ENCODE measurements at places on chromosomes 13 and 19.

- no peak for DNase-seq
Measured at GRCh38 chr13:112896736-112897602, 72.0 kb upstream of the MCF2L start.

- no peak for DNase-seq
Measured at GRCh38 chr19:10784257-10784656, 51.8 kb downstream of the TMED1 start.

DNA sequence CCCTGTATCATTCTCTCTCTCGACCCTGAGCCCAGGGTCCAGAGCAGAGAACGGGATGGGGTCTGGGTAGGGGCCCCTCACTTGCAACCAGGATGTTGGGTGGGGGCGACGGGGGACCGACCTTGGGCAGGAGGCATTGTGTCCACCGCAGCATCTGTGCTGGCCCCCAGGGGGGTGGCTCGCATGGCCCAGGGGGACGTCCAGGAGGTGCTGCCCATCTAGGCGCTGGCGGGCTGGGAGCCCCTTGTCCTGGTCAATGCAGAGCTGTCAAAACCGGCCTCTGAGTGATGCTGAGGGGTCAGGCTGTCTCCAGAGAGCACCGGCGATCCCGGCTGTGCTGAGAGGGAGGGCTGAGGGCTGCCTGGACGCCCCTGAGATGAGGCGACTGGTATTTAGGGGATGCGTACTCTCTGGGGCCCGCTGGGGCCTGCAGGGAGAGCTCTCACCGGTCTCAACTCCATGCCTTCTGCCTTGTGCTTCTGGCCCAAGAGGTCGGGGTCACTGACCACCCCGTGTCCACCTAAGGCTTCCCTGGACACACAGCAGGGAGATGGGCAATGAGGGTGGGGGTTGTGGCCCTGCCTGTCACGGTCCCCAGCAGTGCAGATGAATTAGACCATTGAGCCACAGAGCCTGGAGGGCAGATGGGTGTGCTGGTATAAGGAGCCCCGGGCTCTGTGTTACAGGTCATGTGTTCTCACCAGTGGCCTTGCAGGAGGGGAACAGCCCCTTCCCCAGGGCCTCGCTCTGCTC lies 8.6 kb downstream of the RPS9 start:
- DNase-seq = no peak

- peak; percentile 20 for DNase-seq
Measured at GRCh38 chr19:28502879-28503734, 709.8 kb downstream of the UQCRFS1 start.

- no peak for DNase-seq
Measured at GRCh38 chr13:107450931-107451330, 764.4 kb downstream of the LIG4 start.

DNA sequence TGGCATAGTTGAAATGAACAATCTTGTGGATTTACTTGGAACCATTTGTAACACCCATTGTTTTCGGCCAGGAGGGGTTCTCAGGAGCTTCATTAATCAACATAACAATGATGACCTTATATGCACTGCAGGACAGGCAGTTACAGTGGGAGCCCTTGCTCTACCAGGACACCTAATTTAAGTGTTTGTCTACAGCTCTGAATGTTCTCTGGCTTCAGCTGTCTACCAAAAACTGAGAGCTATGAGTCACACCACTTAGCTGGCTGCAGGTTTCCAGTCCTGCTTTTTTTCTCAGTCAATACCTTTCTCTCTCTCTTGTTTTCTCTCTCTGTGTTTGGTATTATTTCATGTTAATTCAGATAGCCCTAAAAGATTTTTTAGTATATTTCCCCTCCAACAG lies 105.4 kb upstream of the MBNL2 start:
- peak; percentile 57 for DNase-seq

DNA sequence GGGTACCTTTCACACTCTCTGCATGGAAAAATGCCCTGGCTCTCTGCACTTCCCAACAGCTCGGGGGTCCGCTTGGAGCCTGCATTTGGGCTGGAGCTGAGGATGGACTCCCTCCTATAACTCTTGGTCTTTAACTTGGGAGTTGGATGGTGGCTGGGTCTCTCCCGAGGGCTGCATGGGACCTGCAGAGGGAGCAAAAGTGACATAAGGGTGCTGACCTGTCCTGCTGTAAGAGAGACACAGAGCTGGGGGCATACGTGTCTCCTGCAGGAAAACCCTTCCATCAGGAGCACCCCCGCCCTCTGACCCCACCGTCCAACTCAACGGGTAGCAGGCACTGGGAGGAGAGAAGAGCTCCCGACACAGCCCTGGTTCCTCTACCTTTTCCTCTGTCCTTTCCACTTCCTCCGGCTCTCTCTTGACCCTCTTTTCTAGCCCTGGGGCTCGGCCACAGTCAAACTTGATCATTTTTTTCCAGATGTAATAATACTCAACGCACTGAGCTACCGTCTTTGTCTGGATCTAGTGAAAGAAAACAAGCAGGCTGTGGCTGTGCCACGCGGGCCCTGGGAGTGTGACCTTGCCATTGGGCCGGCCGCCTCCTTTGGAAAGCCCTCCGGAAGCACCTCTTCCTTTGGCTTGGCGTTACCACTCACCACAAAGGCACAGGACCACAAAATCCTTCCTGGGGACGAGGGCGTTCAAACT lies 6.8 kb upstream of the NAPA start:
- no peak for DNase-seq

GRCh38 chr13:29621841-29622240 lies 26.4 kb upstream of the SLC7A1 start:
- DNase-seq = no peak

- DNase-seq = no peak
Measured at GRCh38 chr13:44298314-44298713, 75.3 kb upstream of the SERP2 start.

GRCh38 chr19:46947866-46948265 lies 71.8 kb upstream of the NPAS1 start:
- DNase-seq = no peak

DNA sequence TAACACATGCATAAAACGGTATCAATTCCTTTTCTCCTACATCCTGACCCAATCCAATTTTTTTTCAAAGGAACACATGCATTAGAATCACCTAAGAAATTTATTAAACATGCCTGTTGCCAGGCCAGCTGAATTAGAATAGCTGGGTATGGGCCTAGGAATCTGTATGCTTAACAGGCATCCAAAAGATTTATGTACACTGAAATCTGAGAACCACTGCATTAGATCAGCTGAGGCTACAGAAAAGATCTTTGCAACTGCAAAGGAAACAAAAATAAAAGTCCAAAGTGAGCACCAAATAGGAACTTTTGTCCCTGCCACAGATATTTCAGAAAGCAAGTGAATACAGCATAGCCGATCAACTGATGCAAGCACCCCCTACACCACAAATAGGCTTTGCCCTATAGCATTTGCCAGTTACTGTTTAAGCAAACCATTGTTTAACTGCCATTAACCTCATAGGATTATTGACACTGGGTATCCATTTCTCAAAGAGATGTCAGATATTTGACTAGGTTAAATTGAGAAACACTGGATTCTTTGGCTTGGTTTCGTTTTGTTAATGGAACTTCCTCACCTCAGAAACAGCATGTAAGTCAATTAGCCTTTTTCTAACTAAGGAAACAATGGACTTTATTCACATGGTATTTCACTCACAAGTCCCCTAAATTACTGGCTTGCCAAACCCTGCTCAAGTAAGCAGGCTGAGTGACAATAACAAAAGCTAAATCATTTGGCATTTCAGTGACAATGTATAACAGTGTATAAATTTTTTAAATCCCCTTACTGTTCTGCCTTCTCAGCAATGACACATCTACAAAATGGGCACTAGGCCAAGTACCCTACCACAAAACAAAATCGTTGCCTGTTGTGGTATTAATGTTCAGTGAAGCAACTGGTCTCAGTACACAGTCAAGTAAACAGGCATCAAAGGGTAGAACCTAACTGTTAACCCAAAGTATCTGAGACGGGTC lies 67.8 kb downstream of the SUCLA2 start:
- peak; percentile 23 for DNase-seq

- no peak for DNase-seq
Measured at GRCh38 chr13:113877149-113877990, 13.5 kb upstream of the GAS6 start.

DNA sequence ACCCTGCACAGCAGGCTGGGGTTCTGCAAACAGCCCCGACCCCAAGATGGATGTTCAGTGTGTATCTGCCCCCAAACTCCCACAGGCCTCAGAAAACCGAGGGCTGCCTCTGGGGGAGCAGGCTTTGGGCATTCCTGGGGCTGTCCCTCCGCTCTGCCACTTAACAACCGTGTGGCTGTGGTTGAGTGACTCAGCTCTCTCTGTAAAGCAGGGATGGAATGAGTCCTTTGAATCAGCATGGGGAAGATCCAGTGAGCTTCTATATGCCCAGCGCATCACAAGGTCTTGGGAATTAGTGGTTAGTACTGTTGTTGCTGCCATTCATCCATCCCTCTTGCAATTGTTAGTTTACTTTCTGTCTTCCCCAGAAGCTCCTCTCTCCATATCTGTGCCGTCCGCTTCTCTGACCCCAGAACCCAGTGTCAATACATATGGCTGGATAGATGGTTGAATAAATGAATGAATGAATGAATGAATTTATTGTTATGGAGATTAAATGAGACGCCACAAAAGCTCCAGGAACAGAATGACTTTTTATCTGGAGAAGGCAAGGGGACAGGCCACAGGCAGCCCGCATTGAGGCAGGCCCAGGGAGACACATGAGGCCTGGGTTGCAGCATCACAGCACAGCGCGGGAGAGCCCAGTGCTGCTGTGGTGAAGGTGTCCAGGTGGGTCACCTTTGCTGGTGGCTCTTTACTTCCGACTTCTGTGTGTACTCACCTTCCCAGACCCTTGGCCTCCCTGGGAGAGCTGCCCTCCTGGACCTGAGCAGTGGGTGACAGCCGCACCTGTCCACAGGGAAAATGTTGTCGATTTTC lies 89.2 kb downstream of the RGCC start:
- DNase-seq = no peak

GRCh38 chr19:2806736-2807378 lies 12.8 kb upstream of the ZNF554 start:
- no peak for DNase-seq

DNA sequence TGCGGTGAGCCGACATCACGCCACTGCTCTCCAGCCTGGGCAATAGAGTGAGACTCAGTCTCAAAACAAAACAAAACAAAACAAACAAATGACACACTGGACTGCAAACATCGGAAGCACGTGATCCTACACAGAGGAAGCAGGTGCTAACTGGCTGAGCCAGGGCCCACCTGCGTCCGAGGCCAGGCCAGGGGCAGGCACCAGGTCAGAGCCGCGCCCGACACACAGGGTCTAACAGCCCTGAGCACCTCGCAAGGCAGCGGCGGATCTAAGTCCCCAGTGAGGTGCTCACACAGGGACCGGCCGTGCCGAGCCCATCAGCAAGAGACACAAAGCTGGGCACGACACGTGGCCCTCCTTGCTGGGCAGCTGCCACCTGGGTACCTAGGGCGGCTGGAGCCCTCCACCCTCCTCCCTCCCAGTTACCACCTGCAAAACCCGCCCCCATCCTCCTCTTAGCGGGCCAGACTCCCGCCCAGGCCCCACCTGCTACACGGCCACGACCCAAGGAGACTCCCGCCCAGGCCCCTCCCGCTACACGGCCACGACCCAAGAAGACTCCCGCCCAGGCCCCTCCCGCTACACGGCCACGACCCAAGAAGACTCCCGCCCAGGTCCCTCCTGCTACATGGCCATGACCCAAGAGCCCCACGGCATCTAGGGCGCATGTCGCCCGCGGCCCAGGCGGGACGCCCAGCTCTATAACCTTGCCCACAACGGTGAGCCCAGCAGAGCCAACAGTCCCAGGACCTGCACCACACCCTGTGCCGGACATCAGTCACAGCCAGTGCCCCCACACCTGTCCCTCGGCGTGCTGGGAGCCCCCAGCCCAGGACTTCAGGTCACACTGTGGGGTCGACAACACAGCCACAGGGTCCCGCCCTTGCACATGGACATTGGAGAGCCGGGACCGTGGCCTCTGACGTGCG lies 15.6 kb downstream of the AP3D1 start:
- DNase-seq = no peak

- DNase-seq = no peak
Measured at GRCh38 chr13:99311137-99311536, 3.9 kb upstream of the GPR183 start.

DNA sequence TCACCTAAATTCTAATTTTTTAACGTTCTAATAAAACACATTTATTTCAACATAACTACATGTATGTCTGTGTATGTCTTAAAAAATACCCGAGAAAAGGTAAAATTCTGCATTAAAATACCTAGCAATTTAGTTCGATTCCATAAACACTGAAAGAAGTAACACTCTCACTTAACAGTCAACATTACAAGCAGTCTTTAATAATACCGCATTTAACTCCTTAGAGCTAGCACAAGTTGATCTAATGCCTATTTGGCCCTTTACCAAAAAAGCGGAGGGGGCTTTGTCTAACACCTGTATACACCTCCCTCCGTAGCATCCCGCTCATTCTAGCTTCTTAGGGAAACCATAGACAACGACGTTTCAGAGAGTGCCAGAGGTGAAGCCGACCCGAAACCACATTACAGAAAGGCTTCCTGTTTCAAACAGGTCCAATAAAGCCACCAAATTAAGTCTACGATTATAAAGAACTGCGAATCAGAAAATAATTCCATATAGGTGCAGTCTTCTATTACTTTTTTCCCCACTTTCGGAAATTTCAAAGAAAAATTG lies 1.2 kb downstream of the SPART start:
- no peak for DNase-seq

- no peak for DNase-seq
Measured at GRCh38 chr13:66154354-66154753, 1075.8 kb downstream of the PCDH9 start.

DNA sequence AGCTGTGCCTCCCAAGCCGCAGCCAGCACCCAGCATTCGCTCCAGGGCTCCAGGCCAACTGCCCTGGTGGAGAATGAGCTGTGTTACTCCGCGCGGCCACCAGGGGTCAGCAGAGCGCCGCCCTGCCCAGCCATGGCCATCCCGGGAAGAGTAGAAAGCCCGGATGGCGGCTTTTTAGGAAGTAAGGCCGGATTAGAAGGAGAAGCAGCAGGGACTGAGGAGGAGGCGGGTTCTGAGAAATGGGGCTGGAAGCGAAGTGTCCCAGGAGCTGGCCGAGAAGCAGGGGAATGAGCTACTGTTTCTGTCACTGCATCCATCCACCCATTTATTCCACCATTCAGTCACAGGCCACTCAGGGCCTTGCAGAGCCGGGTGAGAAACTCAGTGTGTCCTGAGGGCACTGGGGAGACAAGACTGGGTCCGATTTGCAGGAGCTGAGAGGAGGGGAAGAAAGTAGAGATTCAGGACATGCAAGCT lies 6.6 kb upstream of the NPAS1 start:
- DNase-seq = peak; percentile 55

DNA sequence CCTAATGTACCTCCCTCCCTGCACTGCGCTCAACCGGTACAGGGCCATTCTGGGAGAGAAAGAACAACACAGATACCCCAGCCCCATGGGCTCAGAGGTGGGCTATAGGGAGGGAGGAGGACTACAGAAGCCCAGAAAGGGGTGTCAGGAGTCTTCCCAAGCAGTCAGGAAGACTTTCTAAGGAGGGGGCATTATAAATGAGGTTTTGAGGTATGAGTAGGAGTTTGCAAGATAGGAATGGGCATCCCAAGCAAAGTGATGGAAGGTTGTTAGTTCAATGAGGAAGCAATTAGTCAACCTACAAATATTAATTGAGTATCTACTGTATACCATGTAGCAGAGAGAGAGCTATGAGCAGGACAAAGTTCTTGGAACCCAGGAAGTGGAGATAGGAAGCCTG lies 6.3 kb upstream of the B3GNT3 start:
- no peak for DNase-seq

- no peak for DNase-seq
Measured at GRCh38 chr13:106172176-106172905, 363.1 kb downstream of the EFNB2 start.
